ENCODE measurements at places on chromosomes 12 and 14. TPM values are rescaled to one million over a fixed set of nuclear protein-coding genes. Genes with fewer than 3 reads are reported as not detected.
A peak's percentile ranks its signal among the peaks of the same experiment; 100 is the strongest.

- H3K27ac ChIP-seq: no peak overlapping the region
- H3K27me3 ChIP-seq: peaks cover 12% of the 10 kb centered on the region
- no peak overlapping the region for H3K4me3 ChIP-seq
- no peaks in the 10 kb centered on the region for H3K4me1 ChIP-seq
These were observed 13.7 kb upstream of the LHX5 start for GRCh38 chr12:113485330-113485729.

Gene SERPINA12
- total RNA-seq: not detected

- peaks cover 37% of the 10 kb centered on the region for H3K4me1 ChIP-seq
- no peaks in the 10 kb centered on the region for H3K36me3 ChIP-seq
- no peaks in the 10 kb centered on the region for H3K27me3 ChIP-seq
- H3K27ac ChIP-seq: no peak overlapping the region
These were observed 2.6 kb upstream of the ATN1 start for GRCh38 chr12:6925239-6925539.

DNA sequence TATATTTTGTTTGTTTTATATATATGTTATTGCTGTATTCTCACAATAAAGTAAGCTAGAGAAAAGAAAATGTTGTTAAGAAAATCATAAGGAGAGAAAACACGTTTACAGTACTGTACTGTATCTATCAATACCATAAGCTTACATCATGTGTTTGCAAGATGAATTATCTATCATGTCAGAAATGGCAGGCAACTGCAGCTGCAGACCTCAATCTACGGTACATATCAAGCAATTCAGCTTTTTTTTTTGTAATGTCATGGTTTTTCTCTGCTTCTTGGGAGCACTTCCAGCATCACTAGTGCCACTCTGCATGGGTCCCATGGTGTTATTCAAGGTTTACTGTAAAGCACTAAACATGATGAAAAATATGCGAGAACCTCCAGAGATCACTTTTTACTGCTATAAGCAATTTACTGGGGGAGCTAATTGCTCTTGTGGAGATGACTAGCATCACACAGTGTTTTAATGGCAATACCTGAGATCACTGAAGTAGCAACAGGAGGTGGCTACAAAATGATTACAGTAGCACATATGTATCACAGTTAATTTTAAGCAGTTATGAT is 9.0 kb upstream of the KRT2 start:
- H3K27ac ChIP-seq: no peak overlapping the region
- H3K4me1 ChIP-seq: peaks cover 6% of the 10 kb centered on the region
- no peaks in the 10 kb centered on the region for H3K27me3 ChIP-seq
- no peak for DNase-seq

DNA sequence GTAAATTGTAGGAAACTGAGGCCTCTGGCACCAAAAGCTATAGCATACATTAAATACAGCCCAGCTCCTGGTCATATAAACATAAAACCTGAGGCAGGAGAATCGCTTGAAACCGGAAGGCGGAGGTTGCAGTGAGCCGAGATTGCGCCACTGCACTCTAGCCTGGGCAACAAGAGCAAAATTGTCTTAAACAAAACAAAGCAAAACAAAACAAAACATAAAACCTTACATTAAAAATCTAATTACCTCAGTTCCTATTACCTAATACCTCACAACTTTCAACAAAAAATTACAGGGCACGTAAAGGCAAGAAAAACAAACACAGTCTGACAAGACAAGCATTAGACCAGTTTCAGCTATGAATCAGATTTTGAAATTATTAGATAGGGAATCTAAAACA is 36.7 kb downstream of the TMEM116 start:
- H3K4me1 ChIP-seq: no peaks in the 10 kb centered on the region
- H3K27me3 ChIP-seq: no peaks in the 10 kb centered on the region
- no peak overlapping the region for H3K4me3 ChIP-seq
- no peaks in the 10 kb centered on the region for H3K36me3 ChIP-seq
- peak overlapping the region; percentile 4 for H3K27ac ChIP-seq
- DNase-seq: no peak

Gene KRT4
- not detected for total RNA-seq

GRCh38 chr12:128268379-128268995 is 1.5 kb downstream of the TMEM132C start:
- no peaks in the 10 kb centered on the region for H3K36me3 ChIP-seq
- no peaks in the 10 kb centered on the region for H3K4me1 ChIP-seq
- H3K27me3 ChIP-seq: no peaks in the 10 kb centered on the region
- no peak overlapping the region for H3K4me3 ChIP-seq
- DNase-seq: no peak

Gene RNASE4
- total RNA-seq: not detected

GRCh38 chr12:25271486-25272098 is 20.9 kb upstream of the KRAS start:
- no peaks in the 10 kb centered on the region for H3K27me3 ChIP-seq
- no peak overlapping the region for H3K27ac ChIP-seq
- no peaks in the 10 kb centered on the region for H3K36me3 ChIP-seq
- no peaks in the 10 kb centered on the region for H3K4me1 ChIP-seq

GRCh38 chr12:27330846-27331245 is 1.8 kb upstream of the BMAL2 start:
- no peak overlapping the region for H3K27ac ChIP-seq
- H3K4me3 ChIP-seq: no peak overlapping the region
- H3K36me3 ChIP-seq: no peaks in the 10 kb centered on the region
- H3K4me1 ChIP-seq: peaks cover 11% of the 10 kb centered on the region
- DNase-seq: no peak
- peaks cover 29% of the 10 kb centered on the region for H3K27me3 ChIP-seq

GRCh38 chr12:47611906-47612305 is 93.9 kb downstream of the RPAP3 start:
- no peaks in the 10 kb centered on the region for H3K27me3 ChIP-seq
- H3K27ac ChIP-seq: no peak overlapping the region
- no peak overlapping the region for H3K4me3 ChIP-seq
- no peak for DNase-seq
- no peaks in the 10 kb centered on the region for H3K4me1 ChIP-seq
- no peaks in the 10 kb centered on the region for H3K36me3 ChIP-seq

Gene KIF26A
- total RNA-seq: 0.20 TPM

- peaks cover 3% of the 10 kb centered on the region for H3K27me3 ChIP-seq
- DNase-seq: no peak
- no peak overlapping the region for H3K4me3 ChIP-seq
- no peaks in the 10 kb centered on the region for H3K36me3 ChIP-seq
These were observed 6.3 kb upstream of the BMP4 start for GRCh38 chr14:53962953-53963319.

Measured in CD8-positive, alpha-beta memory T cell (primary cell).